RWPE1 (cell line): ENCODE measurements at places on chromosomes 2 and 18.

DNA sequence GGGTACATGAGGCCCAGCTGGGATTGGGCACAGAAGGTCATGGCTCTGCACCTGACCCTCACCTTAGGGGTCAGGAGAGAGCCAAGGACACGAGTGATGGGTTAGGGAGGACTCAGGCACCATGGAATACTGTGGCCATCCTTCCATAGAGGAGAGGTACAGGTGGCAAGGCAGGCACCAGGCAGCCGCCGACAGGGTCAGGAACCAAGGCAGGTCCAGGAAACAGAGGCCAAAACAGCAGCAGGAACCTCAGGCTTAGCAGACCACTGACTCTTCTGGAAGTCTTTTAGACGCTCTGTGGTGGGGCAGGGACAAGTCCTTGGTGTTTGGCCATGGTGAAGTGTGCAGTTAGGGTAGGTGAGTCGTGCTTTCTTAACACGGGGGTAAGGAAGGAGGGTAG, 128.0 kb downstream of the NEDD4L start:
- no peak for DNase-seq

DNA sequence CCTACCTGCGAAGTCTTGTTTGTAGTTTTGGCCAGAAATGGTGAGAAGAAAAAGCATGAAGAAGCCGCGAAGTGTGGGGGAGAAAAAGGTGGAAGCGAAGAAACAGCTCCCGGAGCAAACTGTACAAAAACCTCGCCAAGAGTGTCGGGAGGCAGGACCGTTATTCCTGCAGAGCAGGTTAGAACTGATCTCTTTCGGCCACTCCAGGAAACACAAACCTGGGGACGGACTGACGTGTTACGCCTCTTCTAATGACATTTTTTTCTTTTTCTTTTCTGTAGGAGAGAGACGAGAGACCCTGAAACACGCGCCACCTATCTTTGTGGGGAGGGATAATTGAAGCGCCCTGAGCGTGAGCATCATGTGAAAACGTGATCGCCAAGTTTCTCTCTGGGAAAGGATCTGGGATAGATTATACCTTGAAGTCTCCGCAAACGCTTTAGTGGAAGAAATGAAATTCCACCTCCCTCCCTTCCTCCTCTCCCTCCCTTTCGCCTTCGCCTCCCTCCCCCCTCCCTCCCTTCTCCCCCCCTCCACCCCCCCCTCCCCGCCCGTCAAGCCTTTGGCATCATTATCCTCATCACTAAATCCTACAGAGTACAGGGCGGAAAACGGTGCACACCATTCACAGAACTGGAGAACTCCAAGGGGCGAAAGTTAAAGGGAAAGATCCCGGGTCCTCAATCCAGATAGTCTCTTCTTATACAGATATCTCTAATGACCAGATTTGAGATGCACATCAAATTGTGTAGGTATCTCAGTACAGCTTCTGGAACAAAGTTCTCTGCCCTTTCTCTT, at the start of gene ZEB2:
TSS of gene ZEB2 (minus strand) at position 186 of the 798 bp plus-strand sequence. CDS start 2,769 bp downstream, outside the sequence.
- DNase-seq: no peak

DNA sequence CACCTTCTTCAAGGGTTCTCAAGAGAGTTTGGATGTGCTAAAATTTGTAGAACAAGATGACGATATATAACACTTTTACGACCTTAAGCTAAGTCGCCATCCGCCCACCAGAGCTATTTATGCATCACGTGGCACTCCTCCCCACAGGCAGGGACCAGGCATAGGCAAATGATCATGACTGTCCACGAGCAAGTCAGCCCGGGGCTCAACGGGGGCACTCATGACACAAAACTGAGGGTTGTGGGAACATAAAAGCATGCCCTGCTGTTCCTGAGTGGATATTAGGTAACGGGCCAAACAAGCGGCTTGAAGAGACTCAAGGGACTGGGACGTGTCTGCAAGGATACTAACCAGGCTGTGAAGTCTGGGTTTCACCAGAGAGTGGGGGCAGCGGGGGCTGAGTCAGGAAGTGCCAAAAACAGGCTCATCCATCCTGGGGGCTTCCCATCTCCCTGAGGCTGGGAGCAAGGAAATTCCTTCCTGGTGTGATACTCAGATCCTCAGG, 58.1 kb downstream of the FAM178B start:
- no peak for DNase-seq

GRCh38 chr18:78407466-78407844, 572.2 kb upstream of the SALL3 start:
- peak; percentile 2 for DNase-seq

GRCh38 chr18:78659057-78659456, 320.6 kb upstream of the SALL3 start:
- no peak for DNase-seq

DNA sequence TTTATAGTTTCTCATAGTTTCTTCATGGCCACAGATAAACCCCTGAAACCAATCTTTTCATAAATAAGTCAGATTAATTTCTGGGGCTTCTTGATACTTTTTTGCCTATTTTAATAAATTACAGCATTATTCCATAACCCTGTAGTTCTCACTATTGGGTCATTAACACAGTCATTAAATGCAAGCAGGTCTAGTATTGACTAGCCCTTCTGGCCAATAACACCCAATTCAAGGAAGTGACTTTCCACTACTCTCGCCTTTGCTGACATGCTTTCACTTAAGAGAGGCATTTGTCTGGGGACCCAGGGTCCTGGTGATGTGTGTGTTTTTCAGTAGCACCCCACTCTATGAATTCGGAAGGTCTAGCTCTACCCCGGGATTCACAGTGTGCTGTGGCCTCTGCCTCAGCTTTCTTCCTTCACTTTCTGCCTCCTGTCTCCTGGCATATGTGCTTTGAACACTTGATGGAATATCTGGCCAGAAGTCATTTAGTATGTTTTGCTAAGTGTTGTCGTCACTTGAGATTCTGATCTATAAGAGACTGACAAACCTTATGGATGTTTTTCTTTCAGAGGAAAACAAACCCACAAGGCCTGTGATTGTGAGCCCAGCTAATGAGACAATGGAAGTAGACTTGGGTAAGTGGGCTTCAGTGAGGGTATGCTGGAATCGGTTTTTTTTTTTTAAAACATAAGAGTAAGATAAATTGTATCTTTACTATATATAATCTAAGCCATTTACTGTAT, 18.6 kb upstream of the IL1RL2 start:
- no peak for DNase-seq

GRCh38 chr2:207385903-207386302, 143.9 kb upstream of the CREB1 start:
- DNase-seq: no peak

DNA sequence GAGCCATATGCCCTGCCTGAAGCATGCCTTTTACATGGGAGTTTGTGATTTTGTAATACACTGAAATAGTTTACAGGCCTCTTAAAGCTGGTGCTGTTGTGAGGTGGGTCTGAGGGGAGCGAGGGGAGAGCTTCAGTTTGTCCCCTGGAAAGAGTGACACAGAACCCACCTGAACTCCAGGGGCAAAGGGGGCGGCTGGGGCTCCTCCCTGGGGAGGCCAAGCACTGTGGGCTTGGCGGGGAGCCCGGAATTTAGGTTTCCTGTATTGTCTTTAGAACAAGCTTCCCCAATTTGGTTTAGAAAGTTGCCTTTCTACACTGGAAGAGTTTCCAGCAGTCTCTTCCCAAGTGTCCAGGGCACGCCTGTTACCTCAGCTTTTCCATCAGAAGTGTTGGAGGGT, 75.7 kb downstream of the VAPA start:
- no peak for DNase-seq

DNA sequence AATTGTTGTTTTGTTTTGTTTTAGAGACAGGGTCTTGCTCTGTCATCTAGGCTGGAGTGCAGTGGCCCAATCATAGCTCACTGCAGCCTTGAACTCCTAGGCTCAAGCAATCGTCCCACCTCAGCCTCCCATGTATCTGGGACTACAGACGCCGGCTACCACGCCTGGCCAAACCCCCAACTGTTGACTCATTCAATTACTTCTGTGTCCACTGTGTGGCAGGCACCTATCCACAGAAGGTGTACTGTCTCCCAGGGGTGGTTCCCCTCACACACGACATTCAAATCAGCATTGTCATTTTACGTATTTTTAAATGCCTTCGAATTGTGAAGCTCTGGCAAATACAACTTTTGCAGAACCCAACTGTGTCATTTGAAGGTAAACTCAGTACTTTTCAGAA, 188.0 kb upstream of the REV1 start:
- no peak for DNase-seq

DNA sequence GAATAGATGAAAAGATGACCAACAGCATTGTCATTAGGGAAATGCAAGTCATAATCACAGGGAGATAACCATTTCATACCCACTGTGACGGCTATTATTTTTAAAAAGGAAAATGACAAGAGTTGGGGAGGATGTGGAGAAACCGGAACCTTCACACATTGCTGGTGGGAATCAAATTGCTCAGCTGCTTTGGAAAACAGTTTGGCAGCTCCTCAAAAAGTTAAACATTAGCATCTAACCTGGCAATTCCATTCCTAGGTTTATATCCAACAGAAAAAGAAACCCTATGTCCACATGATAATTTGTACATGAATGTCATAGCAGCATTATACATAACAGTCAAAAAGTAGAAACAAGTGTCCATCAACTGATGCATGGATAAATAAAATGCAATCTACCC, 58.2 kb downstream of the KCNG3 start:
- no peak for DNase-seq

GRCh38 chr2:883803-884748, 66.6 kb upstream of the SNTG2 start:
- no peak for DNase-seq

GRCh38 chr2:164841719-164842623, at the start of gene COBLL1:
TSS of gene COBLL1 (minus strand) at chr2:164841823. CDS start at chr2:164841196, 627 bp downstream.
- DNase-seq: peak; percentile 73

- DNase-seq: no peak
These were observed 1.1 kb upstream of the SALL3 start for GRCh38 chr18:78978349-78979055.

- no peak for DNase-seq
These were observed 53.0 kb downstream of the REEP1 start for GRCh38 chr2:86284401-86284841.

DNA sequence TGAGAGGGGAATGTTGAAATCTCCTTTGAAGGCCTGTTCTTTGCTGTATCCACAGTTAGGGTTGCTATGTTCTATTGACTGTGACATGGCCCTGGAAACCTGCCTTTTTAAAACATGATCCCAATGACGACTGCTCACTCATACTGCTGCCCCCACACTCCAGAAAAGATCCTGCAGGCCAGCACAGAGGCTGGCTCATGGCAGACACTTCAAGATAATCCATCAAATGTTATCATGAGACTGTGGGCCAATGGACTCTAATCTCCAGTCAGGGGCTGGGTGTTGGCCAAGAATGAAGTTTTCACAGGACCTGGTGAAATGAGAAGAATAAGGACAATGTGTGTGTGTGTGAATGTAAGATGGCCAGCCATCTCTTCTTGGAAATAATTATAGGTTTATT, 59.0 kb upstream of the THOC1 start:
- no peak for DNase-seq

- no peak for DNase-seq
These were observed 375.1 kb downstream of the SUCLG1 start for GRCh38 chr2:84083984-84084383.

- DNase-seq: no peak
These were observed 177.7 kb downstream of the SRBD1 start for GRCh38 chr2:45433363-45433762.

DNA sequence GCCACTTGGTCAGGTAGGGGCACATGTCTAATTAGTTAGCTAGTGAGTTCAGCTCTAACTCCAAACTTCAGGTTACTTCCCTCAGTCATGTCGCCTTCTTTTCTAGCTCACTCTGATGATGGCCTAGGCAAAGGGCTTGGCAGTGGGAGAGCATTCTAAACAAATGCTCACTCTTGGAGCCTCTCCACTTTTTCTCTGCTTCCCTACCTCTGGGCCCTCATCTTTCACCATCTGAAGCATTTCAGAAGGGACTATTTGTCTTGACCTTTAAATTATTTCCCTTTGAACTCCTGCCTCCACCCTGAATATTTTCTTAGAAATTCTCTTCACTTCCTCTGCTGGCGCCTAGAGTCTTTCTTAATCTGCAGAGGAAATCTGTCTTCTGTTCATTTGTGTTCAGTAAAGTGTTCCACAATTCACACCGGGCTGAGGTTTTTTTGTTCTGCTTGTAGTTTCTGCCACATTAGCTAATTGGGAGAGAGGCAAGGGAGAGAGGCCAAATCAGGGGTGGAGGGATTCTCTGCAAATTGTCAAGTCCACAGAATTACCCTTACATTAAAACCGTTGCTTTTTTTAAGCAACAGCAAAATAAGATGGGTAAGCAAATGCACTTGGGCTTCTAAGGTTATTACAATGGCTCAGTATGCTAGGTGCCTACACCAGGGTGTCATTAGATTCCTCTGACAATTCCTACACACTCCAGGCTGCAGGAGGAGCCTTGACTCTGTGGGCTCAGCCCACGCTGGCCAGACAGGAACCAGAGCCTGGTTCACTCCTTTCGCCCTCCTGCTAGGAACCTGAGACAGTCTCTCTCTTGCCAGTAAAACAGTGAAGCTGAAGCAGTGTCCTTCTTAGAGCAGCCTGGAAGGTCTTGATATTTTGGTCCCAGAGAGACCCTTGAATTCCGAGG, 5.5 kb downstream of the MSGN1 start:
- no peak for DNase-seq

DNA sequence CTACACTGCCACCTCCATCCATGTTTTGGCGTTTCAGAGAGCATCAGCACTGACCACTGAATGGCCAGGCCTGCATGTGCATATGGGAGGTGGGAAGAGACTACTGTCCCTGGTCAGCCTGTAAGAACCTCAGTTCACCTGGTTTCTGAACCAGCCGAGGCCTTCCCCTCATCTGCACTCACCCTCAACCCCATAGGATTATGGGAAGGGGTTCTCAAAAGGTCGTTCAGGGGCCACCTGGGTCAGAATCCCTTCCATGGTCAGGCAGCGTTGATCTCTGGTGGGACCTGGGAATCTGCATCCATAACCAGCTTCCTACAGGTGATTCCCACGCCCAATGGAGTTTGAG, 36.7 kb downstream of the TET3 start:
- DNase-seq: no peak

- no peak for DNase-seq
These were observed 5.6 kb upstream of the SPATA3 start for GRCh38 chr2:230990131-230990898.

GRCh38 chr2:161237392-161238264, 70.6 kb upstream of the PSMD14 start:
- peak; percentile 15 for DNase-seq

- no peak for DNase-seq
These were observed 111.7 kb downstream of the HIBCH start for GRCh38 chr2:190207930-190208329.
